GM12892 (cell line): ENCODE measurements at places on chromosomes 13 and 19.
A peak's percentile ranks its signal among the peaks of the same experiment; 100 is the strongest.

- DNase-seq: no peak
These were observed at the start of gene CRB3 for GRCh38 chr19:6464070-6464873. Gene CRB3 (plus strand): TSS chr19:6464271. CDS start chr19:6464702, 431 bp downstream.

GRCh38 chr13:62510906-62511655 is 1095.4 kb upstream of the PCDH20 start:
- DNase-seq: no peak

- peak; percentile 13 for DNase-seq
These were observed 54.9 kb upstream of the PCDH8 start for GRCh38 chr13:52903320-52903719.

DNA sequence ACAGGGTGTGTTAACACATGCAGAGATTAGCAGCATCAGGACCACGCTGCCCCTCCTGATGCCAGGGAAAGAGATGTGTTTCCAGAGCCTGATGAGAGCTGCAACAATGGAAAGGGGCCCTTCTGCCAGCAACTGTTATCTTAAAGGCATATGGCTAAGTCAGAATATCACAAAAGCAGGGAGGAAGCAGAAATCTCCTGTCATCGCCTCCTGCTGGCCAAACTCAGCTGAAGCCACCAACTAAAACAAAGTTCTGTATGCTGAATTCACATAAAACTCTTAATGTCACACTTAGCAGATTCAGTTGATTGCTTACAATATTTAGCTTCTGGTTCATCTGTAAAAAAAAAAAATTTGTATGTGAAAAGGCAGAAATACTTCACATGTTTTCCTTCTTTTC is 178.2 kb downstream of the GPC5 start:
- no peak for DNase-seq

DNA sequence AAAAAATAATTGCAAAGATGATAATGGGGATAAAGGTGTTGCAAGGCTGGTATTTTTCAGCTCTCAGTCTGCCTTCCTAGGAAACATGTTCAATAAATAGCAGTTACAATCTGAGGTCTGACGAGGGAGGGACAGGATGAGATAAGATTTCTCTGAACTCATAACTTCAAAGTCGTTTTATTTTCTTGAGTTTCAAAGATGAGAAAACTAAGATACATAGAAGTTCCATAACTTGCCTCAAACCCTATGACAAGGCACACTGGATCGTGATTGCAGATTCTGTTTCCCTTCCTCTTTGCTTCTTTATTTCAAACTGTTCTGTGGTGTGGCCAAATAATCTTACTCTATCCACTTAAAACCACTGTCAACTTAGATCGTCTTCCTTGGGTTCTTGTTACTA is 327.2 kb downstream of the GPC5 start:
- no peak for DNase-seq

GRCh38 chr13:73715114-73715910 is 418.9 kb downstream of the KLF12 start:
- DNase-seq: no peak

DNA sequence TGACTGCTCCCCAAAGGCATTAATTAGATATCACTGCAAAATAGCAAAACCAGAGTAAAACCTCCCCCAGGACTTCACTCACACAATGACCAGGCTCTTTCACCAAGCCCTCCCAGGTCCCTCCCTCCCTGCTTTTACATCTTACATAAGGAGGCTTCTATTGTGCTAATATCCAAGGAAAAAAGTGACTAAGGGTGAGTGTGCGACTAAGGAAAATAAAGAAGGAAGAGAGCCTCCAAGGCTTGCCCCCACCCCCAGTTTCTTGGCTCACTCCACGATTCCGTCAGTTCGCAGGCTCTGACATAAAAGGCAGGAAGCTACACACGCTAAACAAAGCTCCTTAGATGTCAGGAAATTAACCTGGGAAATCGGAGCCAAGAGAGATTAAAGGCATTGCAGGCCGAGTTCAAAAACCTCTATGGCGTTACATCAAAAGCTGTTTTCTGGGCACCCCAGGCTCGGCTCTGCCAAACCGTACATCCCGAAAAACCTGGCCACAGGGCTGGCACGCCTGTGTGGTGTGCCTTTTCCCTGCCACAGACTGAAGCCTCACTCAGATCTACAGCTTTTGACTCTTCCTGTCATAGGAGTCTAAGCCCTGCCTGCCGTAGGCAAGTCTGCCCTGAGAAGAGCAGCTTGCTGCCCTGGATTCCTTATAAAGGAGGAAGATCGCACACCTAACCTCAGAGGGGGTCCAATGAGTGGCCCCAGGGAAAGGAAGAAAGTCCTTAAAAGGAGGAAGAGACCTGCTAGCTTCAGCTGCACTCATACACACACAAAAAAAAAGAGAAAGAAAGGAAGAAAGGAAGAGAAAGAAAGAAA is 67.0 kb upstream of the SERP2 start:
- DNase-seq: no peak

DNA sequence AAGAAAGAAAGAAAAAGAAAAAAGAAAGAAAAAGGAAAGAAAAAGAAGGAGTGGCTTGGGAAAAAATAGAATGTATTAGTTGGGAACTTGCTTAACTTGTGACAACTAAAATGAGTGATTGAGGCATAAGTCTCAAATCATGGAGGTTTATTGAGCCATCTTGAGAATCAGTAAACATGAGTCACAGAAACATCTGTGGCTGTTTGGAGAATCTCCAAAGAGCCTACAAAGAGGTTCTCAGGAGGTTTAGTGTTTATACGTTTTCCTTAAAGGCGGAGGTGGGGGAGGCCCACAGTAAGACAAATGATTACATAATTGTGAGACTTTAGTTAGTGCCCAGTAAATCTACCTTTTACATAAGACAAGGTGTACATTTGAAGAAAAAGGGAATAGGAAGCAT is 38.6 kb downstream of the WDR87 start:
- DNase-seq: no peak

GRCh38 chr19:18523841-18524240 is 2.0 kb upstream of the ELL start:
- no peak for DNase-seq

DNA sequence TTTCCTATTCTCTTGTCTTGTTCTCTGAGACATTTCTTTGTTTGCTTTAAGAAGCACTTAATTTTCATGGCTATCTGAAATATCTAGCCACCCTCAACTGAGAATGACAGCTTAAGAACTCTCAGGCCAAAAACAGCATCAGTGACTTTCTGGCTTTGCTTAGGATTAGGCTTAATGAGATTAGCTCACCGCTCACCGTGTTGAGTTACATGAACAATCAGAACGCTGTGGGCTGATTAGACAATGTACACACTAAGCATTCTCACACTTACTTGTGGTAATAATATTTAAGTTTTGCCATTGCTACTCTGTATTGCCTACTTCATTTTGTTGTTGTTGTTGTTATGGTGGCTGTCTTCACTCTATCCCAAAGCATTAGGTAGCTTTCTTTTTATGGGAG is 1283.6 kb downstream of the UQCRFS1 start:
- DNase-seq: no peak

- no peak for DNase-seq
These were observed 10.8 kb downstream of the POU4F1 start for GRCh38 chr13:78592584-78592983.

GRCh38 chr19:41409288-41409687 is 11.7 kb downstream of the BCKDHA start:
- no peak for DNase-seq

DNA sequence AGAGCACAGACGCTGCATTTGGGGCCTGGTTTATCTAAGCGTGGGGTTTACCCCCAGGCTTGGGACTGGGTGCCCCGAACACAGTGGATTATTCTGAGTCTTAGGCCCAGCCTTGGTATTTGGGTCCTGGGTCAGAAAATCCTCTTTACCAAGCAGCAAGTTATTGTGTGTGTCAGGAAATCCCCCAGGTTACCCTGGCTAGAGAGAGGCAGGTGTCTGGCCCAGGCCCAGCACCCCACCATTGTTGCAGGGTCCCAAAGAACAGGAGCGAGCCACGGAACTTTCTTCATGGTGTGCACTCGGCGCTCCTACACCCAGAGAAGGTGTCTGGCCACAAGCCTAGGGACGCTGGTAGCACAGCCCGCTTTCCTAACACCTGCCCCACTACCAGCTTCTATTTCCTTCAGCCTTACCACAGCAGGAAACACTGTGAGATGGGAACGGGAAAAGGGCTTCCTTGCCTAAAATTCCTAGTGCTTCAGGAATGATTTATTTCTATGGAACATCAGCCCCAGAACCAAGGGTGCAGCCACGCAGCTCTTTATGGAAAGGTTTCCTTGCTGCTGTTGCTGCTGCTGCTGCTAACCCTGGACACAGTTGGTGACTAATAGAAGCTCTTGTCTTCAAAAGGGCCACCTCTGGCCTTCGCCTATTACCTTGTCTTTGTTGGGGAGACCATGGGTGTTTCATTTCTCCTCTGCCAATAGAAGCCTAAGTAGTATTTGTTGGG is 7.4 kb upstream of the CDX2 start:
- no peak for DNase-seq

GRCh38 chr13:67048084-67048820 is 181.9 kb downstream of the PCDH9 start:
- no peak for DNase-seq

DNA sequence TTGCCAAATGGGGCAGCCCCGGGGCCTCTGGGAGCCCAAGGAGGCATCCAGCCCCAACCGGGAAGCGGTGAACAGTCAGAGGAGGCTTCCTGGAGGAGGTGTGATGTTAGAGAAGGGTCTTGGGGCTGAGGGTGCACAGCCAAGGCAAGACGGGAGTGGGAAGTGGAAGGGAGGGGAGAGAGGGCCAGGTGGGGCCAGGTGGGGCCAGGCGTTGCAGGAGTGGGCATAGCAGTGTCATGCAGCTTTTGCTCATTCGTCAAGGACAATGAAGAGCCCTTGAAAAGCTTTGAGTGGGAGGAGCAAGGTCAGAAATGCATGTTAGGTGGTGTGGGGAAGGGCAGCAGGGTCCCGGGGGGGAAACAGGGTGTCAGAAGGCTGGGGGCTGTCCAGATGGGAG is 1.8 kb downstream of the FBN3 start:
- DNase-seq: no peak

DNA sequence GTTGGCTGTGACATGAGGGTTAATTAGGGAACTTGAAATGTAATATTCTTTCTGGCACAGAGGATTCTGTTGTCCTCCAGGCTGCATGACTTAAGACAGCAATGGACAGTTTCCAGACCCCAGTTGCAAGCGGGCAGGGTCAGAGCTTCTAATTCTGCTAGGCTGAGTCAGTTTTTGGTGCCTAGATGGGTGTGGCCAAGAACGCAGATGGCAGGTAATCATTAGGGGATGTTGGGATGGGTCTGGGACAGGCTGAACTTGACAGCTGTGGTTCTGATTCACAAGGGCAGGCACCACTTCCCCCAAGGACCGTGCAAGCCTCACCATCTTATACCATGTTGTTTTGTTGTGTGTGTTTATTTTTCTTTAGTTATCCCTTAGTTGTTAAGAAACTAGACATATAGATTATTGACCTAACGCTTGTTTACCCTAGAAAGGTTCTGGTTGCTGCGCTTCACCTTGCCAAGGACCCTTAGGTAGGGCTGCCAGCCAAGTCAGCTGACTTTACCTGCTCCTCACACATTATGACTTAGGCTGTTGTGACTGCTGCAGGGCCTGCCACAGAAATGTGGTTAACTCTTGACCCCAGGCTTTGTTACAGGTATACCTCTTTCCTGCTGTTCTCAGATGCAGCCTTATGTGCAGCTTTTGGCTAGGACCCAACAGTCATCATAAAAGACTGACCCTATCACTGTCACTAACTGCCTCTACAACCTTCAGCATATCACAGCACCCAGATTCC is 117.7 kb upstream of the KLF12 start:
- no peak for DNase-seq

GRCh38 chr13:110278859-110279258 is 28.1 kb downstream of the COL4A1 start:
- no peak for DNase-seq

DNA sequence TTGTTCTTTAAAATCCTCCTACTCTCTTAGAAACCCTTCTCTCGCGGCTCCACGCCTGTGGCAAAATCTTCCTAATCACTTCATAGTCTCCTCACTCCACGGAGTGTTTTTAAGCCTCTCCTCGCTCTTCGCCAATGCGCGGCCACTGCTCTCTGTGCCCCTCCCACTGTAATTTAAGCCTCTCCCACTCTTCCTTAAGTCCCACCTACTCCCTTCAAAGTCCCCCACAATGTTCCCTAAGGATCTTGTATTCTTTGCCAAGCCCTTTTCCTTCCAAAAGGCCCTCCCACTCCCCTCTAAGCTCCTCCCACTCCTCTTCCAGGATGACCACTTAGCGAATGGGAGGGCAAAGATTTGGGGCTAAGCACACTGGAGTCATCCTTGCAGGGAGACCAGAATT is 1.3 kb downstream of the FIZ1 start:
- DNase-seq: no peak
